PC-9 (cell line): ENCODE measurements at places on chromosomes 12 and 14.
A peak's percentile ranks its signal among the peaks of the same experiment; 100 is the strongest.

- DNase-seq: no peak
Measured at GRCh38 chr12:96041181-96041580, 5.8 kb upstream of the LTA4H start.

GRCh38 chr12:95759718-95760117 lies 30.8 kb downstream of the NTN4 start:
- DNase-seq: no peak

DNA sequence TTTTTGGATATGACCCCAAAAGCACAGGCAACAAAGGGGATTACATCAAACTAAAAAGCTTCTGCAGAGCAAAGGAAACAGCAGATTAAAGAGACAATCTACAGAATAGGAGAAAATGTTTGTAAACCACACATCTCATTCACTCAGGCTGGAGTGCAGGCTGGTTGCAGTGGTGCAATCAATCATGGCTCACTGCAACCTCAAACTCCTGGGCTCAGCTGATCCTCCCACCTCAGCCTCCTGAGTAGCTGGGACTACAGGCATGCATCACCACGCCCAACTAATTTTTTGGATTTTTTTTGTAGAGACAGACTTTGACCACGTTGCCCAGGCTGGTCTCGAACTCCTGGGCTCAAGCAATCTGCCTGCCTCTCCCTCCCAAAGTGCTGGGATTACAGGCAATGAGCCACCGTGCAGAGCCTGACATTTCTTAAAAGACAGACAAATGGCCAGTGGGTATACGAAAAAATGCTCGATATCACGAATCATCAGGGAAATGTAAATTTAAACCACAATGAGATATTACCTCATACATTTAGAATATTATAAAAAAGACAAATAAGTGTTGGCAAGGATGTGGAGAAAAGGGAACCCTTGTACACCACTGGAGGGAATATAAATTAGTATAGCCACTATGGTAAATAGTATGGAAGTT lies 9.8 kb downstream of the NCKAP5L start:
- DNase-seq: no peak

DNA sequence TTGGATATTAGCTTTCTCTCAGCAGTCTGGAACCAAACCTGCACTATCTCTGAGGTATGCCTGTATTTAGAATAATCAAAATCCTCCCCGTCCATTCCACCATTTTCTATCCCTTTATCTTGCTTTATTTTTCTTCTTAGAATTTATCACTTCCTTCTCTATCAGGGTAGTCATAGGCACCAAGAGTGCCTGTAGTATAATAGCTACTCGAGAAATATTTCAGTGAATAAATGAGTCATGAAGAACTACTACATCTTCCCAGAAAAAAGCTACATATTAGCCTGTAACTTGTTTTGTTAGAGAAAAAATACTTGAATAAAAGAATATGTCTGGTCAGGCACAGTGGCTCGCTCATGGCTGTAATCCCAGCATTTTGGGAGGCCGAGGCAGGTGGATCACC lies 4.3 kb downstream of the SLC2A14 start:
- no peak for DNase-seq

DNA sequence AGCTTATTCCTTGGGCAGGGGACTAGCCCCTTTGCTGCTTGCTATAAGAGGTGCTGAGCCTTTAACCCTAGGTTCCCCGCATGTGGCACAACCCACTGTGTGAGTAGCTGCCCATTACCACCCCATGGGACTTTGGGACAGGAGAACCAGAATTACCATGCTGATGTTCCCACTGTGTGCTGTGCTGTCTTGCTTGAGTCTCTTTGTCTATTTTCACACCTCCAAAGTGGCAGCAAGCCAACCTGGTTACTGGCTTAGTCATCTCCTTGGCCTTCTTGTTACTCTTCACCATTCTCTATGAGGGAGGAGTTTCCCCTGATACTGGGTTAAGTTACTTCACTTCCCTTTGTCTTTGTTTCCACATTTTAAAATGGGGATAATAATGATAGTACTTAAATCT lies 73.4 kb upstream of the ETV6 start:
- peak; percentile 79 for DNase-seq

DNA sequence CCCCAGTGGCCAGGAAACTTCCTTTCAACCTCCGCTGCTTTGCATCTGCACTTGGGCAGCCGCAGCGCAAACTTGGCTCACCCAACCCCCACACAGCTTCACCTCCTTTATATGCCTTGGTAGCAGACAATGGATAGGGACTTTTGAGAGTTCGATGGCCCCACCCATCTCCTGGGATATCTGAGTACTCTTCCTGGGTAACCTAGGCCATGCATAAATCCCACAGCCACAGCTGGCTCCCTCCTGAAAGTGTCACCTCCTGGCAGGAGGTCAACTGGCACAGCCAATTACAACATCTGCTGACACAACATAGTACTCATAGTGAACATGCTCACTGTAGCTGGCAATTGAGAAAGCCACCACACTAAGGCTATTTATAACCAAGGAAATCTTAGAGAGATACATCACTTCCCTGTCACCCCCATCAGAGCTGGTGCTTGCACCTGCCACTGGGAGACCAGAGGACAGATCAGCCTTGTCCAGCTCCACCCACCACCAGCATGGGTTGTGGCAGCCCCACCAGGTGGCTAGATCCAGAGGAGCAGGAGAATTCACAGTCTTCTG lies 410.0 kb downstream of the SYT1 start:
- DNase-seq: no peak

GRCh38 chr12:14956024-14956891 lies 5.1 kb downstream of the ARHGDIB start:
- no peak for DNase-seq
